ENCODE measurements at places on chromosomes 7 and 10.

DNA sequence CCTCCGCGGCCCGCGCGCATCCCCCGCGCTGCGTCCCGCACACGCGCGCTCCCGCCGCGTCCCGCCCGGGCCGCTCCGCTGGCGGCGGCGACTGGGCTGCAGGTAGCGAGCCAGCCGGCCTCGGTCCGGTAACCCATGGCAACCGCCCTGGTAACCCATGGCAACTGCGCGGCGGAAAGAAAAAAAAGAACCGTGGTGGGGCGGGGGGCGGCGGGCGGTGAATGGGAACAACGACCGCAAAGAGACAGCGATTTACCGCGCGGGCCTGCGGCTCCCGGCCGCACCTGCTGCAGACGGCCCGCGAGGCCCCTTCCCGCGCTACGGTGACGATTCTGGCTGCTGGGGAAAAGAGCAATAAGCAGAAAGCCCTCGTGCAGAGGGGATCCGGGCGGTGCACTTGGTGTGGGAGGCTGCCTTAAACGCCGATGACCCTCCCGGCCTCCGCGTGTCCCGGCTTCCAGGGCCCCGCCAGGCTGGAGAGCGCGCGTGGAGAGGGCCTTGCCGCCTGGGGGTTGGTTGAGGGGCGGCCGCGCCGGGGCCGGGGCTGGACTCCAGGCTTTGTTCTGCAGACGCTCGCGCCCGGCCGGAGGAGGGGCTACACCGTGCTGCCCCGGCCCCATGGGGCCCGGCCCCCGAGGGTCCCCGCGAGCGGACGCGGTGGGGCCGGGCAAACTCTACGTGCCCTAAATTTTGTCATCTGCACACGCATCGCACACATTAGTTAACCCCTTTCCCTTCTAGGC lies 84.7 kb downstream of the SNX10 start:
- no peak for DNase-seq

GRCh38 chr7:46237466-46237865 lies 316.4 kb upstream of the IGFBP3 start:
- no peak for DNase-seq

GRCh38 chr10:15461353-15462108 lies 90.4 kb upstream of the FAM171A1 start:
- DNase-seq, result no peak

DNA sequence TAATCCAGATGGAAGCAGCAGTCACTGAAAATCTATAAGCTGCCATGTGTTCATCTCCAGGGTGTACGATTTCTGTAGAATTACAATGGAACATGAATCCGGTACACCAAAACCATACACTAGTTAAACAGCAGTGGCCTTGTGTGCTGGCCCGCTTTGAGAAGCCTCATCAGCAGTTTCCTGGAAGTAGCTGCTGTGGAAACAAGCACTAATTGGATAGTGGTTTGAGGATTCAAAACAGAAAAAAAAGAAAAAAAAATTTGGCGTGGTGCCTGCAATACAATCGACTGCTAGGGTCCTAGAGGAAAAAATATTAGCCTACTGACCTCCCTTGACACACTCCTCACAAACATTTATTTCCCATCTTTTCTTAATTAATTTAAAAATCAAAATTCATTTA lies 545.9 kb downstream of the SORCS1 start:
- DNase-seq, result no peak

DNA sequence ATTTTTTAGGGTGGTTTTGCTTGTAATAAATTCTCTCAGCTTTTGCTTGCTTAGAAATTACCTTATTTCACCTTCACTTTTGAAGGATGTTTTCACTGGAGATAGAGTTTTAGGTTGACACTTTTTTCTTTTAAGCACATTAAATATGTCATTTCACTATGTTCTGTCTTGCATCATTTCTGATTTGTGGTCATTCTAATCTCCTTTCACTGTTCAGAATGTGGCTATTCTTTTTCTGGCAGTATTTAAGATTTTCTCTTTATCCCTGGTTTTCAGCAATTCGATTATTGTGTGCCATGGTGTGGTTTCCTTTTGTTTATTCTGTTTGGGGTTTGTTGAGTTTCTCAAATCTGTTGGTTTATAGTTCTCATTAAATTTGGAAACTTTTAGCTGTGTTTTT lies 1065.6 kb downstream of the KCNMA1 start:
- no peak for DNase-seq

GRCh38 chr7:148031019-148031418 lies 559.5 kb upstream of the C7orf33 start:
- DNase-seq, result no peak
